NCI-H226 (cell line): ENCODE measurements at places on chromosomes 11 and 22.
A peak's percentile ranks its signal among the peaks of the same experiment; 100 is the strongest.

DNA sequence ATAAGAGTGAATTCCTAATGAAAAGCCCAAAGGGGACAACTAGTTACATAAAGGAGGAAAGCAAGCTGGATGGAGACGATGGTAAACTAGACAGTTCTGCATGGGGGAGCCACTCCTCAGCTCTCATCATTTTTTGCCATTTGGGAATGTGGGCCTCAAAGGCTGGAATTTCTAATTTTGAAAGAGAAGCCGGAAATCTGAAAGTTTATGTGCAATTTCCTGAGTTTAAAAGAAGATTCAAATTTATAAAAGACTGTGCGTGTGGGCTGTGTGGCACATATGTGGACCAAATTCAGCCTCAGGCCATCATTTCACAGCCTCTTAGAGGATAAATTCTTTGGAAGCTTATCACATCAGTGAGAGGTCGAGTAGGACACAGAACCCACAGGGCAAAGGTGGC, 18.3 kb upstream of the CRY2 start:
- DNase-seq = no peak

GRCh38 chr11:120978701-120979100, 45.2 kb upstream of the TBCEL start:
- no peak for DNase-seq

GRCh38 chr11:85029964-85030363, 597.2 kb downstream of the DLG2 start:
- DNase-seq = no peak

GRCh38 chr11:117584056-117584830, 212.8 kb downstream of the DSCAML1 start:
- no peak for DNase-seq

- no peak for DNase-seq
Observed at GRCh38 chr11:110912437-110912836, 200.2 kb upstream of the ARHGAP20 start.

DNA sequence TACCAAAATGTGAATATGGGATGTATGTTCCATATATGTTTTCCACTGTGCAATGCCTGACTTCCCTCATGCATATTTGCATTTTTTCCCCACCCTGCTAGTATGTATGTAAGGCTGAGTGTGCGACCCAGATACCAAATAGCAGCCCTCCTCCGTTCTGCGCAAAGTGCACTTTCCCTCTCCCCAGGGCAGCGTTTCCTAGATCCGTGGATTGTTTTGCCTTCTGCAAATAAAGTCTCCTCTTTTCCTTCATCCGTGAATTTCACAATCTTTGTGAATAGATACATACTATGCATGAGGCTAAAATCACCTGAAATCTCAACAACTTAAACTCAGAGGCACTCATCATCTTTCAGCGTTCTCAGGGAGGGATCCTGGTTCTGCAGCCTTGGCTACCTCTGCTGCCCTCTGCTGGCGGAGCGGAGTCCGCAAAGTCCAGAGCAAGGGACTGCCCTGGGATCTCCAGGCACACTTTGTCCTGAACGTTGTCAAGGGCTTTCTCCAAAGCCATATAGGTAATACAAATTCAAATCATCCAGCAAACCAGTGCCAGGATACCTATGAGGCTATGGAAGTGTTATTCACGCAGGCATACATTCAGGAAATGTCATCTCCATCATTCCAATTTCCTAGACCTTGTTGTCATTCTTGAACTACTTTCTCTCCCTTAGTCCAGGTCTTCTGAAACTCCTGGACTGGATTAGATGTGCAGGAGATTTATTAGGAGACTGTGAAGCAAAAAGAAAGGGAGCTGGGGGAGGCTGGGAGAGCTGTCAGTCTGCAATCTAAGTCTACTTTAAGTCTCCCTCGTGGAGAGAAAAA, 53.1 kb downstream of the CNTF start:
- peak; percentile 37 for DNase-seq

DNA sequence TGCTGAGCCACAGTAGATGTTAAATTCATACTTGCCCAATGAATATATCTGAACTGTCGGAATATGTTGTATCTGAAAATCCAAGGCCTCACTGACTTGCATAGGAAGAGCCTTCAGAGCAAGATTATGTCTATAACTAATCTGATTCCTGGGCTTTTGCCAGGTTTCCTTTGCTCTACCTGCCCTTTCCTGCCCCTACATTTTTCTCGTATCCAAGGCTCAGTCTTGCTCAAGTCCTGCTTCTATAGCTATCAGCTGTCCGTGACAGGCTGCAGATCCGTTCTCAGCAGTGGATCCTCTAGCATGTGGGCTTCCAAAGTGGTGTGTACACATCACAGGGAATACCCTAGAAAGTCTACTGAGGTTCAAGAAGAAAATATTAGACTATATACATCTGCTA, 18.8 kb upstream of the USP47 start:
- DNase-seq = no peak

DNA sequence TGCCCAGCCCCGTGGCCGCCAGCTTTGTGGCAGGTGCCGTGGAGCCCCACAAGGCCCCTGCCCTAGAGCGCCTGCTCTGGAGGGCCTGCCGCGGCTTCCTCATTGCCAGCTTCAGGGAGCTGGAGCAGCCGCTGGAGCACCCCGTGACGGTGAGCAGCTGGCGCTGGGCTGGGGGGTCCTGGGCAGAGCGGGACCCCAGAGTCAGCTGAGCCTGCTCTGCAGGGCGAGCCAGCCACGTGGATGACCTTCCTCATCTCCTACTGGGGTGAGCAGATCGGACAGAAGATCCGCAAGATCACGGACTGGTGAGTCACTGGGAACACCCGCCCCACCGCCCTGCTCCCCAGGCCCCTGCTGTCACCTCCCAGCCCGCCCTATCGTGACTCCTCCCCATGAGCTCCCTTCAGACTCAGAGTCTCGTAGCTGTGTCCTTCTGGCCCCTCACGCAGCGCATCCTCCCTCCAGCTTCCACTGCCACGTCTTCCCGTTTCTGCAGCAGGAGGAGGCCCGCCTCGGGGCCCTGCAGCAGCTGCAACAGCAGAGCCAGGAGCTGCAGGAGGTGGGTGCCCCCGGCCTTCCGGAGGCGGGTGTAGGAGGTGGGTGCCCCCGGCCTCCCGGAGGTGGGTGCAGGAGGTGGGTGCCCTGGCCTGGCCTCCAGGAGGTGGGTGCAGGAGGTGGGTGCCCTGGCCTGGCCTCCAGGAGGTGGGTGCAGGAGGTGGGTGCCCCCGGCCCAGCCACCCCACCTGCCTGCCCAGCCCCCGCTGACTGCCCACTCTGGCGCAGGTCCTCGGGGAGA, 4.7 kb downstream of the TCIRG1 start:
- DNase-seq = no peak

GRCh38 chr22:42086051-42086450, 4.5 kb downstream of the NDUFA6 start:
- DNase-seq = no peak

DNA sequence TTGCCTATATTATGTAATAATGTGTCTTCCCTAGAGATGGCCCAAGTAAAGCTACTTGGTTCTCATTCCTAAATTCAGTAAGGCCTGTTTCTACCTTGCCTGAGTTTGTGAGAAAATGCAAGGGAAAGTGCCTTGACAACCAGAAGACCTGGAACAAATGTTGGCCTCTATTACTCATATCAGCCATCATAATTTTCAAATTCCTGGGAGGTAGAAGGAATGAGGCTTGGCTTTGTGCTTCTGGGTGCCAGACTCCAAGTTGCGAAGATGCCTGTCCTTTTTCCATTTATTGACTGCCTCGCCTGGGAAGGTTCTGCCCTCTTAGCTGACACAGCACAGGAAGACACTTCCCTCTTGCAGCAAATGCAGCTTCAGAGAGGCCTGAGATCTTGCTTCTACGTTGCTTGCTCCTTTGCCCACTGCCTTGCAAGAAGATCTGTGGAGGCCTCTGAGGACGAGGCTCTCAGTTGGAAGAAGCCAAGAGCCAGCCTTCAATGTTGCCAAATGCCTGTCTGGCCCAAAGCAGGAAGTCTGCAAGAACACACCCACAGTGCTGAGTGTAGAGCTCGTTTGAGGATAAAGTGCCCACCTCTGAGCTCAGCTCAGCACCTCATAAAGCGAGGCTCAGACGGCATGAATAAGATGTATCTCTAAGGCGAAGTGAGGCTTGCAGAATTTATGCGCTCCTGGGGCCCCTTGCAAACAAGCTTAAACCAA, 120.1 kb downstream of the GALNT18 start:
- DNase-seq = no peak

DNA sequence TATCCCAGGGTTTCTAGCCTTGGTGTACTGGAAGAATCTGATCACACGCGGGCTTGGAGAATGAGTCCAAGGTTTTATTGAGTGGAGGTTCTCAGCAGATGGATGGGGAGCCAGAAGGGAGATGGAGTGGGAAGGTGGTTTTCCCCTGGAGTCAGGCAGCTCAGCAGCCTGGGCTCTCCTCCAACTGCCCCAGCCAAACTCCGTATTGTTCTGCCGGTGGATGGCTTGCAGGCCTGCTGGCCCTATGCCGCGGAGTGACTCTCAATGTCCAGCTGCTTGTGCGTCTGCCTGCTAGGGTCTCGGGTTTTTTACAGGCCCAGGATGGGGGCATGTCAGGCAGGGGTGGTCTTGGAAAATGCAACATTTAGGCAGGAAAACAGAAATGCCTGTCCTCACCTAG, 162.4 kb upstream of the LMO1 start:
- no peak for DNase-seq

GRCh38 chr11:44145011-44145775, 49.7 kb downstream of the EXT2 start:
- no peak for DNase-seq

DNA sequence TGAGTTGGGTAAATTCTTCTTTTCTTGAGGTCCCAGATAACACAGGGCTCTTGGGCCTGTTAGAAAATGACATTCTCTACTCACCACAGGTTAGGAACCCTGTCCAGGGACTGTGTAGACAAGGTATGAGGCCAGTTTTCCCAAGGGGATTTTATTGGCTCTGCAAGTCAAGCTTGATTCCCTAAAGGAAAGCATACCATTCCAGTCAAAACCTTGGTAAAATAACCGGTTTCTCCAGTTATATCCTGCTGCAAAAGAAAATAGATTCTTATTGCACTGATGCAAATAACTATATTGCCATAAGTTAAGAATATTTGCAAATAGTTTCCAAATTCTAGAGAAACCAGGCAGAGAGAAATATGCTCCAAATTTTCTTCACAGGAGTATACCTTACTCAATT, 9.6 kb upstream of the FOLR3 start:
- no peak for DNase-seq

DNA sequence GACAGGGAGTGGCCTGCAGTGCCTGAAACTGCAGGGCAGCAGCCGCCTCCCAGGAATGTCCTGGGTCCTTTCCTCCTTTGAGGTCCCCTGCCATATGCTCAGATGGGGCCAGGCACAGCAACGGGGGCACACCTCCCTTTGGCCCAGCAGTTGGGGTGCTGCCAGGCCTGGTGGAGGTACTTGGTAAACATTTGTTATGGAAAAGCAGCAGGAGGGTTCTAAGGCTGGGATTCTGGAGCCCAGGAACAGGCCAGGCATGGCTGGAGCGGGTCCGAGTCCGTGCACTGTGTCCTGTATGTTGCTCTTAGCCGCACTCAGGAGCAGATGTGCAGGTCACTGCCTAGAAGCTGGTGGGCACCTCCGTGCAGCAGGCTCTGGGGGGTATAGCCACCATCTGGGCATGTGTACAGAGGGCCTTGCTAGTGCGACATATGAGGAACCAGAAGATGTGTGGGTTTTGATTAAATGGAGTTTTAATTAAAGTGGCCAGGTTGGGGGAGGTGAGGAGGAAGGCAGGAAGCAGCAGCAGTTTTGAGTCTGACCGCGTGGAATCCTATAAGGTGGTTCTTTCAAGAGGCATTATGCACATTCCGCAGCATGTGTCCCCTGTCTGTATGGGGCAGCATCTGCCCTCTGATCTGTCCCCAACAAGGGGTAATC, 1.5 kb downstream of the ADORA2A start:
- DNase-seq = no peak

- DNase-seq = no peak
Observed at GRCh38 chr11:102272047-102272824, 45.0 kb upstream of the BIRC3 start.

DNA sequence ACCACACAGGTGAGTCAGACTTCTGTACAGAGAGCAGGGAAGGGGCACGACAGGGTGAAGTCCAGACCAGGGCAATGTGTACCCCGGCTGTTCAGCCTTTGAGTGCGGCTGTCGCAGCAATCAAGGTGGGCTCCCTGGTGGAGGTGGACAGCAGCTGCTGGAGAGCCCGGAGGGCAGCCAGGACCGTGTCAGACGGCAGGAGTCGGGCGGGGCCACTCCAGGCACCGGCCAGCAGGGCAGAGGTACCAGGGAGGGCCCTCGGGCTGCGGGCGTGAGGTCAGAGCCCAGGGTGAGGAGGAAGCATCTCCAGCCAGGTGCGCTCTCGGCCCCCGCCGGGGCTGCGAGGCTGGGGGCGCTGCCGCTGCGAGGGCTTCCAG, 802 bp upstream of the PIM3 start:
- no peak for DNase-seq

GRCh38 chr11:116888024-116888423, 50.6 kb upstream of the APOA1 start:
- peak; percentile 51 for DNase-seq

GRCh38 chr11:120689596-120690275, 178.2 kb downstream of the GRIK4 start:
- no peak for DNase-seq

GRCh38 chr11:118744046-118744445, 46.9 kb downstream of the DDX6 start:
- DNase-seq = no peak

- DNase-seq = no peak
Observed at GRCh38 chr11:43200031-43200430, 111.8 kb upstream of the API5 start.

GRCh38 chr22:49668402-49668801, 159.3 kb downstream of the BRD1 start:
- DNase-seq = no peak

DNA sequence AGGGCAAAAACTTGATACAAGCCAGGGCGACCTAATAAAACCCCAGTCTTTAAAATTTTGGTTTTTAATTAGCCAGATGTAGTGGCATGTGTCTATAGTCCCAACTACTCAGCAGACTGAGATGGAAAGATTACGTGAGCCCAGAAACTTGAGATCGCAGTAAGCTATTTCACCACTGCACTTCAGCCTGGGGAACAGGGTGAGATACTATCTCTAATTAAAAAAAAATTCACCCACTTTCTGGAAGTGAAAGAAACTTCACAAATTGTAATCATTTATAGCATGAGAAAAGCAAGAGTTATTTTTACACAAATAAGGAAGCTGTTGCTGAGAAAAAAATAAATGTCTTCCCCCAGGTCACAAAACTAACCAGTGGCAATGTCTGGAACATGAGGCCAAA, 882 bp upstream of the GLYATL2 start:
- DNase-seq = no peak
